ENCODE measurements at places on chromosomes 2 and 18.

- DNase-seq, result peak; percentile 11
Measured at GRCh38 chr2:3205845-3206244, 171.8 kb downstream of the EIPR1 start.

GRCh38 chr2:212538305-212539071 is at the start of gene ERBB4:
TSS of gene ERBB4 (minus strand) at chr2:212538802. CDS start at chr2:212538530, 272 bp downstream.
- no peak for DNase-seq

GRCh38 chr2:232626584-232626983 is 6.8 kb upstream of the EFHD1 start:
- DNase-seq, result no peak

DNA sequence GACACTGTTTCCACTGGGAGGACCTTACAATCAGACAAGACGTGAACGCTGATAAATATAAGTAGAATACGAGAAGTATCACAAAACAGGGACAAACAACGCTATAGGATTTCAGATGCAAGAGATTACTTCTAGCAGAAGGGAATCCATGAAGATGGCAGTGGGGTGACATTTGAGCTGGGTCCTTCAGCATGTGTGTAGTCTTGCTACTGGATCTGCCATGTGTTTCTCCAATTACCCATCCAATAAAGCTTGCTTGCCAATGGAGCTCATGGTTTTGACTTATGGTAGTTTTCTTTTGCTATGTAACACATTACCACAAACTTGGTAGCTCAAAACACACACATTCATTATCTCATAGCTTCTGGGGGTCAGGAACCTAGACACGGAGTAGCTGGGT is 32.8 kb upstream of the LGALSL start:
- DNase-seq, result no peak

- no peak for DNase-seq
Measured at GRCh38 chr18:8952769-8953760, 149.4 kb upstream of the NDUFV2 start.

- DNase-seq, result no peak
Measured at GRCh38 chr2:23620841-23621341, 235.9 kb downstream of the KLHL29 start.

DNA sequence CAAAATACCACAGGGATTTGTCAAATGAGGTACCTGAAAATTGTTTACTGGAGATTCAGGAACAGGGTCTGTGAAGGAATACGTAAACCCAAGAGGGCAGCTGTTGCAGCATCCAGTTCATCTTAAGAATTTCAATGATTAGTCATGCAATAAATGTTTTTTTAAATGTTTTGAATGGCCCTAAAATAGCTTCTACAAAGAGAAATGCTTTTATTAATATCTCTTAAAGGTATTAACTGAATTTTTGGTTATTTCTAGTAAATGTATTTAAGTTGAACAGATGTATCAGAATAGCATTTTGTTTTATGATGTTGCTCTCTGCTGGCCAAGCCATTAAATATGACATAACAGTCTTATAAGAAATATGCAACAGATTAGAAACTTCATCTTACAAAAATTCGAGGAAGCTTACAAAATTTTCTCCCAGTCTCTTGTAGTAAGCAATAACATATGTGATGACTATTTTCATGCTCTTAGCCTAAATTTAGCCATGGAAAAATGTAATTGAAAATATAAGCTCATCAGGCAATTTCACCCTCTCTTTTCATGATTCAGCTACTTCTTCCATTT is 863.9 kb downstream of the SUCLG1 start:
- DNase-seq, result no peak

DNA sequence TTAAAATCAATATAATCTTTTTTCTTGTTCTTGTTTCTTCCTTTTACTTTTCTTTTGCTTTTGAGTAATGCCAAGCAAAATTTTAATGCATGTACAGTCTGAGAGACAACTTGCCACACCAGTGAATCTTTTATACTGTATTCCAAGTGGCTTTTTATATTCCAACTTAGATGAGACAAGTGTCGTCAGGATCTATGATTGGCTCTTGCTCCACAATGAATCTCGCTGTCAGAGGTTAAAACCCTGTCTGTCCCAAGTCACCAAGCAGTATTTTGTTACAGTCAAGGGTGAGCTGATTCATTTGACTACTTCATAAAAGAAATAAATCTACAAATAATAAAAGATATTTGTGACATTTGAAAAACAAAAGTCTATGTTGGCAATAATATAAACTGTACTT is at the start of gene MSTN:
Gene MSTN (minus strand): TSS at position 129 of the 400 bp plus-strand sequence. CDS start 133 bp downstream, outside the sequence.
- DNase-seq, result no peak

GRCh38 chr2:127050803-127051115 is 56.2 kb downstream of the BIN1 start:
- DNase-seq, result no peak

DNA sequence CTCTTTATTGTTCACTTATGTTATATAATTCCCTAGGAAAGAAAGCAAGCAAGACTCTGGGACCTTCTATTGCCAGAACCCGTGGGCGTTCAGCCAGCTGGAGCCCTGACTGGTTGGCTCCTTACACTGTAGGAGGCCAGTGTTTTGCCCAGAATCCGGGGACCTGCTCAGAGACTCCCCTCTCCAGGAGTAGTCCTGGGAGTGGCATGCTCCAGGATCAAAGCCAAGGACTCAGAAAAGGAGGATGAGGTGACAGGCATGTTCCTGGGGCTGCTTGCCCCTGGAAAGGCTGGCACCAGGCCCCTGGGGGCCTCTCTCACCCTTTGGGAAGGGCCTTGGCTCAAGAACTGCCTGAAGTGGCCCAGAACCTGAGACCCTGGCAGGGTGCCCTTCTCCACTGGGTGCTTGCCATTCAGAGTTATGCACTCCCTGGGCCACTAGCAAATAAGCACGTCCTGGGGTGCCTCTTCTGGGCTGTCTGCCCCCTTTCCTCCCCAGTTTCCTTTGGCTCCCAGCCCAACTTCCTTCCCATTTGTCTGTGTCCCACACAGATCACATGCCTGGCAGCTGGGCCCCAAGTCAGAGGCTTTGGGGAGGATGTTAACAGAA is 19.6 kb upstream of the KIF3C start:
- DNase-seq, result no peak

DNA sequence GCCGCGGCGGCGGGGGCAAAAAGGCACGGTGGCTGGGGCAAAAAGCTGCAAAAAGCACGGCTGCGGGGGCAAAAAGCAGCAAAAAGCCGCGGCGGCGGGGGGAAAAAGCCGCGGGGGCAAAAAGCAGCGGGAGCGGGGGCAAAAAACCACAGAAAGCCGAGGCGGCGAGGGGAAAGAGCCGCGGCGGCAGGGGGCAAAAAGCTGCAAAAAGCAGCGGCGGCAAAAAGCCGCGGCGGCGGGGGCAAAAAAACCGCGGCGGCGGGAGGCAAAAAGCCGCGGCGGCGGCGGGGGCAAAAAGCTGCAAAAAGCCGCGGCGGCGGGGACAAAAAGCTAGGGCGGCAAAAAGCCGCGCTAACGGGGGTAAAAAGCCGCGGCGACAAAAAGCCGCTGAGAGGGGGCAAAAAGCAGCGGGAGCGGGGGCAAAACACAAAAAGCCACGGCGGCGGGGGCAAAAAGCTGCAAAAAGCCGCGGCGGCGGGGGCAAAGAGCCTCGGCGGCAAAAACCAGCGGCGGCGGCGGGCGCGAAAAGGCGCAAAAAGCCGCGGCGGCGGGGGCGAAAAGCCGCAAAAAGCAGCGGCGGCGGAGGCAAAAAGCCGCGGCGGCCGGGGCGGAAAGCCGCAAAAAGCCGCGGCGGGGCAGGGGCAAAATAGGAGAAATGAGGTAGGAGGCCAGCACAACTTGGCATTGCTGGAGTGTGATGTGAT is 123.4 kb downstream of the ANKRD30BL start:
- DNase-seq, result no peak

DNA sequence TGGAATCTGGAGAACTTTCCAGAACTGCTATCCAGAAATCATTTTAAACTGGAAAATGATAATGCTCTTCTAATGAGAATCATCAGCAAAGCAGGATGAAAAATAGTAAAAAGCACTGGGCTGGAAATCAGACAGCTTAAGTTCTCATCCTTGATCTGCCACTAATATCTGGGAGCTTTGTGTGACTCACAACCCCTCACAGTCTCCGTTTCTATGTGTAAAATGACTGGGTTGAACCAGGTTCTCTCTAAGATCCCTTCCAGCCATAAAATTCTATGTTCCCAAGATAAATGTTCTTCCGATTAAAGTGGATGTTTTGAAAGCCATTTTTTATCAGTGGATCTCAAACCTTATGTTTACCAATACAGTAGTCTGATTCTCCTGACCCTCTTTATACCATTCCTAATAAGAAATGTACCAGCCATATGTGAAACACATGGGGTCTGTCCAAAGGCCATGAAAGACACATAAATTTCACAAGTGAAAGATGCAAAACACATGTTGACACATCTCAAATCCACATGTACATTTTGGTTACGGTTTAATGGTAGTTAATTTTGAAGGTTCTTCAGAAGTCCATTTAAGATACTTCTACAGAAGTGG is 188.8 kb downstream of the EN1 start:
- no peak for DNase-seq

GRCh38 chr2:55842046-55842445 is 81.5 kb downstream of the EFEMP1 start:
- no peak for DNase-seq

- DNase-seq, result no peak
Measured at GRCh38 chr2:214699236-214699635, 110.2 kb downstream of the BARD1 start.

- no peak for DNase-seq
Measured at GRCh38 chr2:157428500-157429175, 15.3 kb downstream of the CYTIP start.

- DNase-seq, result no peak
Measured at GRCh38 chr18:47777626-47778025, 152.8 kb downstream of the SMAD2 start.

DNA sequence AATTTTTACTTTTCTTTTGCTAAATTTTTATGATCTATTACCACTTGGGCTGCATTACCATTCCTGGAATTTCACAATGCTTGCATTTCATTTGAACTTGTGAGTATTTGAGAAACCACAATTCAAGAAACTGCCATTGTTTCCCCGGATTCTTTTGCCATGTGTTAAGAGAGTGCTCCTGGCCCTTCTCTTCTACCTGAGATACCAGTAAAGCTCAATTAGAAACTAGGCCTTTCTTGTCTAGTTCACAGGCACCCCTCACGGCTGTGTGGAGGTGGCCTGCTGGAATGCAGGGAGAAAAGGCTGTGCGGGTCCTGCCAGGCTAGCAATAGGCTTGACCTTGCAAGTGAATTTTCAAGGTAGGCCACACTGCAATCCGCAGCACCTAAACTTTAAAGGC is 40.8 kb downstream of the ZEB2 start:
- DNase-seq, result no peak

DNA sequence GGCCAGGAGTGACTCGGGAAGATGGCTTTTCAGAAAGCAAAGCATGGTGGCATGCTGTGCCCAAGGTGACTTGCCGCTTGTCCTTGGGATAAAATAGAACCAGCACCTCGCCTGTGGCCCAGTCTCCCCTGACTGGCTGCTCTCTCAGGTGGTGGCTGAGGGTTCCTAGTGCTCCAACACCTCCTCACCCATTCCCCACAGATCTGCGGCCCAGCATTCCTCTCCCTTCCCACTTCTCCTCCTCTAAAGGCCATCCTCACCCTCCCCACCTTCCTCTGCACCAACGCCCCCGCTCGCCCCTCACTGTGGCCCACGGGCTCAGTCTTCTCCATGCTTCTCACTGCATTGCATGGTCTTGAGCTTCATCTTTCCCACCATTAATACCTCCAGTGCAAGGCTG is 132.4 kb downstream of the PXDN start:
- no peak for DNase-seq

- no peak for DNase-seq
Measured at GRCh38 chr2:118667964-118668363, 179.5 kb downstream of the EN1 start.

GRCh38 chr2:108106731-108107130 is 120.4 kb downstream of the SLC5A7 start:
- no peak for DNase-seq

DNA sequence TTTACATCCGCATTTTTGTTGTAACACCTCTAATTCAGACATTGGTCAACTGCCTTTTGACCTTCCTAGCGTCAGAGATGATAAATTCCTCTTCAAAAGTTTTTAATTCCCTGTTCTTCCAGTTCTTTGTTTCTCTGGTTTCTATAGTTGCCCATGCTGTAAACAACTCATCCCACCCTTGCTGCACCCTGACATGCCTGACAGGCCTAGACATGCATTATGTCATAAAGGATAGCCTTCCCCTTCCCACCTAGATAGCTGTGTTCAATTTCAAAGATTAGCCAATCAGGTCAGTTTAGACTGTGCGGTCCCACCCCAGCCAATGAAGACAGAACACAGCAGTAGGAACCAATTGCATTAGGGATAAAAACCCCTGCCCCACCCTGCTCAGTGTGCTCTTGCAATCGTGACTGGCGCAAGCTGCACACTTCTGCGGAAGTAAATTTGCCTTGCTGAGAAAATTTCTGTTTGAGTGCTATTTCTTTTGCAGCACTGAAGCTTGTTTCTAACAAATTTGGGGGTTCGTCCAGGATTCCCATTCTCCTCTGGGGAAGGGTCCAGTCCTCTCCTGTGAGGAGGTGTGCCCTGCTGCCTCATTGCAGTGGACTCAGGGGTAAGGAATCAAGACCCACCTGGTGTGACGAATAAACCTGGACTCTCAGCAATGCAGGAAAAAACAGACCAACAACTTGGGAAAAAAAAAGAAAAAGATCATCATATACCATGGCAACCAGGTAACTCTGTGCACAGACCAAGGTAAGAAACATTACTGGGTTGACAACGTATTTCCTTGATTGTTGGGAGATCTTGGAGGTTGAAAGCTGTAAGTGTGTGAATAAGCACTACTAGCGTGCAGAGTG is 9.1 kb upstream of the SAP130 start:
- no peak for DNase-seq

GRCh38 chr2:197274349-197274748 is 36.2 kb downstream of the ANKRD44 start:
- DNase-seq, result no peak

DNA sequence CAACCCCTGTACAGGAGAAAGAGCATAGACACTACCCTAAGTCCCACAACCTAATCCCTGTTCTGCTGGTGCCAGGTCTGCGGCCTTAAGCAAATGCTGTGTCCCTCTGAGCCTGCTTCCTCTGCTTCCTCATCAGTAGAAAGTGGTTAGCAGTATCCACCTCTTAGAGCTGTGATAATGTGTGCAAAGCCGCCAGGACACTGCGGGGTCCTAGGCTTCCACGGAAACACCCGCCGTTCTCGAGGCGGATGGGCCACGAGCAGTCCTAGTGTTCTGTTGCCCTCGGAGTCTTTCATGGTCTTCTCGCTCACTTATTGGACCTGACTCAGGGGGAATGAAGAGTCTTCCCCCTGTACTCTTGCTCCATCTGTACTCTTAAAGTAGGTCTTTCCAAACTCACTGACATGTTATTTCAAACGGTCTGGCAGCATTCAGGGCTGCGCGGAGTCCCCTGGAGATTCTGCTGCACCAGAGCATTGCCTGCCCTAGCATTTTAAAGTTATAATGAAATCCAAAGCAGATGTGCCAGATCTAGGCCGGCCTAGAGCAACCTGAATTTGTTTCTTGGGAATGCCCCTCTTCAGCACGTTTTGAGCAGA is 107.2 kb upstream of the ZNF236 start:
- DNase-seq, result no peak

- DNase-seq, result no peak
Measured at GRCh38 chr2:27776097-27776496, 4.6 kb downstream of the MRPL33 start.
